ENCODE measurements at places on chromosomes 2 and 18.

GRCh38 chr2:17249249-17249648, 269.0 kb downstream of the RAD51AP2 start:
- DNase-seq, result no peak

- no peak for DNase-seq
These were observed 28.4 kb downstream of the C2orf76 start for GRCh38 chr2:119338272-119338671.

GRCh38 chr18:10770264-10770663, 244.4 kb downstream of the NAPG start:
- DNase-seq, result no peak

- DNase-seq, result no peak
These were observed 107.4 kb upstream of the KCTD1 start for GRCh38 chr18:26655525-26656430.

- DNase-seq, result peak; percentile 36
These were observed 119.3 kb upstream of the RBBP8 start for GRCh38 chr18:22813648-22814328.

- no peak for DNase-seq
These were observed 68.2 kb upstream of the NEDD4L start for GRCh38 chr18:57975805-57976204.

GRCh38 chr2:153115141-153115540, 363.4 kb downstream of the RPRM start:
- DNase-seq, result no peak

DNA sequence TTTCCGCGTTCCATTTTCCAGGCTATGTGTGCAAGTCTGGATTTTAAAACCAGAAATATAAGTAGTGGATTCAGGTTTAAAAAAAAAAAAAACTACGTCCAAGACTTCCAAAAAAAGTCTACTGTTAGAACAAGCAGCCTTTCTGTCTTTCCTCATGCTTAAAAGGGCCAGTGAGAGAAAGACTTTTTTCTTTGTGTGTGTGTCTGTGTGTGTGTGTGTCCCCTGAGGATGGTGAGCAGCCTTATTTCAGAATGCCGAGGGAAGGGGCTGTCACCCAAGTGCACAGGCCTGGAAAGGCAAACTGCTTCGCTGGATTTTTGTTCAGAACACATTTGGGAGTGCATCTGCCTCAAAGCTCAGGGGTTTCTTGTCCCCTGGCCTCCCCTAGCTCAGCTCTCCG, 98.8 kb downstream of the ZBTB7C start:
- DNase-seq, result no peak

All from activated CD4-positive, alpha-beta T cell treated with anti-CD3 and anti-CD28 coated beads, Interleukin-2, amount 50 U/mL, for 16 hours (primary cell).